ENCODE measurements at places on chromosomes 2 and 18. TPM values are rescaled to one million over a fixed set of nuclear protein-coding genes. Genes with fewer than 3 reads are reported as not detected.

The WDR33 gene
- 65.6 TPM for total RNA-seq

The PELI1 gene
- 54.8 TPM for total RNA-seq

The SCN1A gene
- 16.0 TPM for total RNA-seq

The INHBB gene
- 4.9 TPM for total RNA-seq

The GREB1L gene
- 0.74 TPM for total RNA-seq

The C1GALT1C1L gene
- total RNA-seq = not detected

The ASXL3 gene
- 91.7 TPM for total RNA-seq

The TBC1D8 gene
- 6.1 TPM for total RNA-seq

The UGT1A10 gene
- total RNA-seq = not detected

The CASP10 gene
- total RNA-seq = 2.0 TPM

The GYPC gene
- 6.9 TPM for total RNA-seq

The DUSP2 gene
- total RNA-seq = 4.2 TPM

The MPP4 gene
- total RNA-seq = 0.25 TPM

The WDR12 gene
- 18.7 TPM for total RNA-seq

The GPBAR1 gene
- total RNA-seq = 0.25 TPM

The MSGN1 gene
- not detected for total RNA-seq

The SPEG gene
- 12.3 TPM for total RNA-seq

The SPP2 gene
- not detected for total RNA-seq

The SLC5A7 gene
- total RNA-seq = 2.5 TPM

The G6PC2 gene
- total RNA-seq = not detected

The STAT4 gene
- 3.0 TPM for total RNA-seq

The PSMA8 gene
- total RNA-seq = not detected

The TWIST2 gene
- total RNA-seq = 0.25 TPM

The PTPRM gene
- 36.9 TPM for total RNA-seq

The ABCG8 gene
- total RNA-seq = 0.74 TPM

The HRH4 gene
- total RNA-seq = not detected

The TGFA gene
- total RNA-seq = 3.7 TPM

The ZNF142 gene
- 13.8 TPM for total RNA-seq

The FMNL2 gene
- 88.3 TPM for total RNA-seq

The PUM2 gene
- total RNA-seq = 143 TPM

The RTP5 gene
- total RNA-seq = 5.2 TPM

The RFTN2 gene
- 18.7 TPM for total RNA-seq

The SERPINB11 gene
- not detected for total RNA-seq

The ZAP70 gene
- total RNA-seq = 0.49 TPM

The CDH7 gene
- 2.7 TPM for total RNA-seq

The FOXI3 gene
- total RNA-seq = 0.25 TPM

The BMP10 gene
- total RNA-seq = not detected

The CD8B gene
- 0.25 TPM for total RNA-seq

The SLC30A3 gene
- 1.2 TPM for total RNA-seq

All from temporal lobe (tissue), 4 donors.